ENCODE measurements at places on chromosomes 5 and 9. TPM values are rescaled to one million over a fixed set of nuclear protein-coding genes. Genes with fewer than 3 reads are reported as not detected.

DNA sequence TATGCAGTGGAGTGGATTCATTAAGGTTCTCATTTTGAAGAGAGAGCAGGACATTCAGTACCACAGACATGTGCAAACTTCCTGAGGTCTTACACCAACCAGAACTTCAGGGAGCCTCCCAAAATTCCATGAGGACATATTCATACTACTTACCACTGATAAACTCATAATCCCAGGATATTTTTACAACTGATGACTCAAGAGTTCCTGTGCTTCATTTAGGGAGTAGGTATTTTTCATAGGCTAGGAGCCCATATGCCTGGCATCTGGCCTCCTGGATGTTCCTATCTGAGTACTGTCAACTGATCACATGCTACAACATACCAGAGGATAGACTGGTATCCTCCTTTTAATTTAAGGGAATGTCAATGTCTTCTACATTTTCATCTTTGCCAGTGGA lies 578.0 kb downstream of the EFNA5 start:
- no peak for DNase-seq

GABRA1 gene
- total RNA-seq = not detected

- DNase-seq = no peak
These were observed 256.3 kb downstream of the KIAA0825 start for GRCh38 chr5:94361832-94362796.

- no peak for DNase-seq
These were observed 158.7 kb upstream of the HMHB1 start for GRCh38 chr5:143653256-143653655.

DNA sequence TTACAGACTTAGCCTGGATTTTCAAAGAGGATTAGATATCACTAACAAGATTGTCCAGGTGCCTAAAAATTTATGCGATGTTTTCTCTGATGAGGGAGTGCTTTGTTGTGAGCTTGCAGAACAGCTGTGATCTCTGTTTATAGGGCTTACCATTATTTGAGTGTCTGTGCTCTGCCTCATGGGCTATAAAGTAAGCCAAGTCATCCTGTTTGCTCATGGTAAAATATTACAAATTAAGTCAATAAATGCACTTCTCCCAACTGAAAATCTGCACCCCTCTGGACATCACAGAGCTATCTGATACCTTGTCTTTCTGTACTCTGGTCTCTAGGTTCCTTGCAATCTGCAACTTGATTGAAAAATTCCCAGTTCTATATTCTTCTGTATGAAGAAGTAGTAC lies 293.4 kb upstream of the ACTBL2 start:
- peak; percentile 62 for DNase-seq

GCNT4 gene
- total RNA-seq = 46.2 TPM

TLX3 gene
- not detected for total RNA-seq

- DNase-seq = no peak
These were observed 21.1 kb downstream of the GFPT2 start for GRCh38 chr5:180332051-180332517.

- peak; percentile 89 for DNase-seq
These were observed 125.2 kb downstream of the GPBP1 start for GRCh38 chr5:57298985-57299491.

DNA sequence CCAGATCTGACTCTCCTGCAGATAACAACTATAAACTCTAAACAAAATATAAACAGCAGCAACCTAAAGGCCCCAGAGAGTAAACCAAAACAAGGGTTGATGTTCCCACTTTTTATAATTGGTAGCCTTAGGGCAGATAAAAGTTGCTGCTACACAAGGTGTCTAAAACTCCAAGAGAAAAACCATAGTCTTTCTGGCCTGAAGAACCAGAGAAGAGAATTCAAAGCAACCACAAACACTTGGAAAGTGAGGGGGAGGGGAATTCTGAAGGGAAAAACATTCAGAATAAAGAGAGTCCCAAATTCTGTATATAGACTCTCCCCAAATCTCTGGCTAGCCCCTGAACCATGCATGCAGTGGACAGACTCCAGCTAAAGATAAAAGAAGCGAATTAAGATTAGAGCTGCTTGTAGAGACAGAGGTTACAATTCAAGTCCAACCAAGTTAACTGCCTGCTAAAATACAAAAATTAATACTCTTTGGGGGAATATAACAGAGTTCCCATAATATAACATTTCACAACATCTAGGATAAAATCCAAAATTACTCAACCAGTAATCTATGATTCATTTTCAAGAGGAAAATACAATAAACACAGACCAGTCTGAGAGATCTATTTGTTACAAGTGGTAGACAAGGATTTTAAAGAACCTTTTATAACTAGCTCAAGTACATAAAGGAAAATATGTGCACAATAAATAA lies 37.5 kb upstream of the RGMB start:
- peak; percentile 72 for DNase-seq

FBXL7 gene
- total RNA-seq = 10.6 TPM

RAB3C gene
- not detected for total RNA-seq

GRCh38 chr9:127783111-127784008 lies 2.5 kb upstream of the CDK9 start:
- no peak for DNase-seq

C5orf52 gene
- not detected for total RNA-seq

GRCh38 chr5:62268234-62268633 lies 37.8 kb upstream of the KIF2A start:
- DNase-seq = no peak

DNA sequence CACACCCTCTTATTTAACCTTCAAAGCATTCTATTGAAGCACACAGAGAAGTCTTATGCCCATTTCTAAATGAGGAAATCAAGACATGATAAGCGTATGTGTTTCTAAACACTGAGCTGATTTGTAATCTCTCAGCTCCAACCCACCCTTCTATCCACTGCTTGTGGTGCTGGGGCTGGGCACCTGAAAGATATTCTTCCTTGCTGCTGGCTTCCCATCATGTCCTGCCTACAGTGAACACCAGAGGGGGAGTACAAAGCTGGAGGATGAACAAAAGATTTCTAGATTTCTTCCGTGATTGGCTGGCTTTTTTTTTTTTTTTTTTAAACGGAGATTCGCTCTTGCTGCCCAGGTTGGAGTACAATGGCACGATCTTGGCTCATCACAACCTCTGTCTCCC lies 14.4 kb downstream of the ACTL7A start:
- DNase-seq = no peak

- DNase-seq = no peak
These were observed 145.3 kb downstream of the PLK2 start for GRCh38 chr5:58314356-58315210.

OR5C1 gene
- total RNA-seq = not detected

GRCh38 chr5:132209131-132209530 lies 18.5 kb downstream of the P4HA2 start:
- DNase-seq = peak; percentile 49

DNA sequence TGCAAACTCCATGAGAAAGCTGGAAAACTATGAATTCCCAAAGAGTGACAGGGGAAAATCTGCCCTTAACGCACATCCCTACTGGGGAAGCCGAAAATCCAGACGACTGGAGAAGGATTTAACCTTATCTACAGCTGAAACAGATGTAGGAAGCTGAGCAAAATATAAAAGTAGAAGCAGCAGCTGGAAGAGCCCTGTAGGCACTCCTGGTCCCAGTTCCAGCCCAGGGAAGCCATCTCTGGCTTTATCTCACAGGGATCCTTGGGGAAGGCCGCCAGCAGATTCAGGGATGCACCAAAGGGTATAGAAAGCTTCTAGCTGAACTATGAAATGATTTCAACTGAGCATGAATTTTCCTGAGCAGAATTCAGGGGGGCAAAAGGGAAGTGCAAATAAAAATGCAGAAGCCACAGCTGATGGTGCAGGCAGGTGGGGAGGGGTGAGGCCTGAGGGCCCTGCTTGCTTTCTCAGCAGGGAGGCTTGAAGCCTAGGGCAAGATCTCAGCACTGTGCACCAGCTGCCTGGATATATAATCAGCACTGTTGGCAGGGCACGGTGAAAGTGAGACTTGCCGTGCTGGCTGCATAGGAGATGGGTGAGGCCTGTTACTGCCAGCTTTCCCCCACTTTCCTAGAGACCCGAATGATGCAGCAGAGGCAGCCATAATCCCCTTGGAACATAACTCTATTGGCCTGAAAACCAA lies 2019.5 kb upstream of the NUDT12 start:
- no peak for DNase-seq

GRCh38 chr5:179825655-179826182 lies 5.0 kb downstream of the SQSTM1 start:
- no peak for DNase-seq

DNA sequence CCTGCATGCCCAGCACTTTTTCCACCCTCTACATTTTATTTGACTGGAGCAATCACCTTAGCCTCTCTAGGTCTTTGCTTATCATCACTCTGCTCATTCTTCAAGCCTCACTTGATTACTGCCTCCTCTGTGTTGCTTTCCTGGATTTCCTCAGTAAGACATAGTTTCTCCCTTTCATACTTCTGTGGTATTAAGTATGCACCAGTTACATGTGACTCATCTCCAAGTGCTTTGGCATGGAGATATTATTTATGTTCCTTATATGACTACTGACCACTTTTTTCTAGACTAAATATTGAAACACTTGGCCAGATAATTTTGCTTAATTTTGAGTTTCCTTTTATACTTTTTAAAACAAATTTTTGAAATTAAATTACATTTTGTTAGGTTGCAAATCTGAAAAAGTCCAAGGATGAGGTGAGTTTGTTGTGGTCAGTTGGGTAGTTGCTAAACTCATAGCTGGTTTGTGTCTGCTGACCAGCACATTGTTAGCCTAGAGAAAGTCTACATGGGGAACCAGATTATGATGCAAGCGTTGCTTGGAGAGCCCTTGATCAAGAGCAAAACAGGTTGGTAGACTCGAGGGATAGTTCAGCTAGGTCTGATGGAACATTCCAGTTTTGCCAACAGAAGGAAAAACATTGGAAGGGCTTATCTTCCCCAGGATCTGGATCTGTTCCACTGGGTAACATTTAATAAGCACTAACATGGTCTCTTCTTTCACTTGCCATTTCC lies 140.2 kb downstream of the TMC1 start:
- peak; percentile 55 for DNase-seq

- DNase-seq = no peak
These were observed 142.0 kb downstream of the CMYA5 start for GRCh38 chr5:79831381-79832309.

GRCh38 chr5:11955331-11955730 lies 51.1 kb upstream of the CTNND2 start:
- DNase-seq = no peak

DNA sequence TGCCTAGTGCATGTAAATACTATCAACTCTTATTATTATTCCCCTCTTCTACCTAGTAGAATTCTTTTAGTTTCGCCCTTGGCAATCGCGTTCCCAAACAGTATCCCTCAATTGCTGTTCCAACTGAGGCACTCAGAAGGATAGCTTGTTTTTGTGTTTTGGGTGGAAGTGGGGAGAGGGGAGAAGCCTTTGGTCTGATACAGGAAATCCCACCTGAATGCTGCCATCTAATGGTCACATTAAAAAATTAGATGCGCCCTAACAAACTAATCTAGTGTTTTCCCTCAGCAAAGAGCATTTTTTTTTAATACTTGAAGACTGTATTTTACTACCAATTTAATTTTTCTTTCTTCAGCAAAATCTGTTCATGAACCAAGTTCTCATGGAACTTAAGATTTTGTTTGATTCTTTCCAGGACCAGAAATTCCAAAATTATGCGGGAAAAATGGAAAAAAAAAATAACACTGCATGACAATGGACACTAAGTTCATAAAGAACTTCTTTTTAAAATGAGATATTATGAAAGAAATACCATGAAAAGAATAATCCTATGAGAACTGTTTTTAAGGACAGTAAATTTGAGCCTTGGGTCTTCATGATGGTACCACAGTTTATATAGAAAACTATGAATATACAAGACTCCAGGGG lies 22.2 kb upstream of the GLDC start:
- peak; percentile 37 for DNase-seq

MPDZ gene
- 46.4 TPM for total RNA-seq

SNCB gene
- total RNA-seq = not detected

MTX3 gene
- total RNA-seq = 13.2 TPM
